A673 (cell line): ENCODE measurements at places on chromosomes 16 and 17.

DNA sequence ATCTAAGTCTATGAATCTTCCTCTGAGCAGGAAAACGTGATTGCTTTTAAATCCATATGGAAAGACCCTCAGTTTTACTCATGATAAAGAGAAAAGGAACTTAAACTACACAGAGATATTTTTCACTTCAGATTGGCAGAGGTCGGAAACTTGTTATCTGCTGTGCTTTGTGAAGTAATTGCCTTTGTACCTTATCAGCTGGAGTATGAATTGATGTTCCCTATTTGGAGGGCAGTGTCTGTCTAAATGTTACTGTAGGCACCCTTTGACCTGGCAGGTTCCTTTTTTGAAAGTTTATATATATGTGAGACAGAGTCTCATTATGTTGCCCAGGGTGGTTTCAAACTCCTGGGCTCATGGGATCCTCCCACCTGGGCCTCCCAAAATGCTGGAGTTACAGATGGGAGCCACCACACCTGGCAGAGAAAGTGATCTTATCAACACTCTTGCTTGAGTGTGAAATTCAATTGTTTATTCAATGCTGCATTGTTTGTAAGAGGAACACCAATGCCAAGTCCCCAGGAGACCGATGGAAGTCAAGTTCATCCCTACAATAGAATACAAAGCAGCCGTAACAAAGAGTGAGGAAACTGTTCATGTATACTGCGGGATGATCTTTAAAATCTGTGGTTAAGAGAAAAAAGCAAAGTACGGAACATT lies 52.3 kb downstream of the ABCC1 start:
- DNase-seq: no peak

GRCh38 chr17:30278032-30278431 lies 13.7 kb downstream of the BLMH start:
- peak; percentile 53 for DNase-seq

DNA sequence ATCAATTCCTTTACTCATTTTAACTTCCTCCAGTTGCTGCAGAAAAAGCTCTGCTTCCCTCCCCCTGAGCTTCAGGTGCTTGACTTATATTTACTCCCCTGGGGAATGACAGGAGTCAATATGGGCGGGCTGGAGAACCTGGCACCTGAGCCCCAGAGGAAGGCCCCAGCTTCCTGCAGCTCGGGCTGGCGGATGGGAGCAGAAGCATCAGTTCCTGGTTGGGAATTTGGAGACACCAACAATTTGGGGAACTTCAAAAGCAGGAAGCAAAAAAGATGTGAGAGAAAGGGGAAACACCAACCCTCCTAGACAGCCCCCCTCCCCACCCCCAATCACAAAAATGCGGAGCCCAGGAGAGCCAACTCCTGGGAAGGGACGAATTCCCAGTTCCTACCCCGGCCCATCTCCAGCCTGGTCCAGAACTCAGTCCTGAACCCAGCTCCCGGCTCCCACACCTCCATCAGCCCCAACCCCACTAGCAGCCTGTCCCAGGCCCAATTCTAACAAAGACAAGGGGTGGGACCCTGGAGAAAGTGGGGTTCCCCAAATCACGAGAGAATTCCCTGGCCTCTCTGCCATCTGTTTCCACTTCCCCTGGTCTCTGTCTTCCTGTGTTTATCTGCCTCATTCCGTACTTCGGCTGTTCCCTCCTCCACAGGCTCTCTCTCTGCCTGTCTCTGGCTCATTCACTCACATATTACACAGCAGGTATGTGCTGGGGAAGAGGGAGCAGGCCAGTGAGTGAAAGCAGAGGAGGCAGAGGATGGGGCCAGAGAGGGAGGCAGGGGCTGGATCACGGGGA lies 16.2 kb upstream of the ASGR2 start:
- no peak for DNase-seq

DNA sequence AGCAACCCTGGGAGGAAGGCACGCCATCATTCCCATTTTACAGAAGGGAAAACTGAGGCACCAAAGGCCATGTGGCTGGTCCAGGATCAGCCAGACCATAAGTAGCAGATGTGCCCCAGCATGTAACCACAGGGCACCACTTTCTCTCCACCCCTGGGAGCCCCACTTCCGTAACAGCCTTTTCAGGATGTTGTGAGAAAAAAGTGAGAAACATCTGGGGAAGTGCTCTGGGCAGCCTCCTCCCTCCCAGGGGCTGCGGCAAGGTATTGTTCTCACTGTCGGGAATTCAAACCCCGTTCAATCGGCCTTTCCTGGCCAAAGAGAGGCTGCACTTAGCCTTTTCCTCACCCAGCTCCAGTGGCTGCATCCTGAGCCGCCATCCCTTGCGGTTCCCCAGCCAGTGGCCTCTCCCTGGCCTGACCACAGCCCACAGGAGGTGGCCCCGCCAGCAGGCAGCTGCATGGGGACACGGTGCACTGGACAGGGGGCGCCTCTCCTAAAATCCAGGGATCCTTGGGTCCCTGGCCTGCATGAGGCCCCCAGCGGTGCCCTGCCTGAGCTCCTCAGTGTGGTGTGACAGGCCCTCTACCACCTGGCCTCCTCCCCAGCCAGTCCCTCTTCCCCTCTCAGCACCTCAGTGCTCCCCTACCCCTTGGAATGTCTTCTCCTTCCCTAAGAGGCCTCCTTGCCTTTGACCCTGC lies 5.7 kb upstream of the CDH5 start:
- DNase-seq: no peak
